AG09319 (cell line): ENCODE measurements at places on chromosomes 13 and 19.

GRCh38 chr13:107124129-107124718 lies 556.3 kb upstream of the ARGLU1 start:
- no peak for DNase-seq

- DNase-seq, result no peak
Observed at GRCh38 chr13:31503626-31504025, 235.7 kb upstream of the RXFP2 start.

- DNase-seq, result no peak
Observed at GRCh38 chr13:78499802-78500201, 103.5 kb downstream of the POU4F1 start.

DNA sequence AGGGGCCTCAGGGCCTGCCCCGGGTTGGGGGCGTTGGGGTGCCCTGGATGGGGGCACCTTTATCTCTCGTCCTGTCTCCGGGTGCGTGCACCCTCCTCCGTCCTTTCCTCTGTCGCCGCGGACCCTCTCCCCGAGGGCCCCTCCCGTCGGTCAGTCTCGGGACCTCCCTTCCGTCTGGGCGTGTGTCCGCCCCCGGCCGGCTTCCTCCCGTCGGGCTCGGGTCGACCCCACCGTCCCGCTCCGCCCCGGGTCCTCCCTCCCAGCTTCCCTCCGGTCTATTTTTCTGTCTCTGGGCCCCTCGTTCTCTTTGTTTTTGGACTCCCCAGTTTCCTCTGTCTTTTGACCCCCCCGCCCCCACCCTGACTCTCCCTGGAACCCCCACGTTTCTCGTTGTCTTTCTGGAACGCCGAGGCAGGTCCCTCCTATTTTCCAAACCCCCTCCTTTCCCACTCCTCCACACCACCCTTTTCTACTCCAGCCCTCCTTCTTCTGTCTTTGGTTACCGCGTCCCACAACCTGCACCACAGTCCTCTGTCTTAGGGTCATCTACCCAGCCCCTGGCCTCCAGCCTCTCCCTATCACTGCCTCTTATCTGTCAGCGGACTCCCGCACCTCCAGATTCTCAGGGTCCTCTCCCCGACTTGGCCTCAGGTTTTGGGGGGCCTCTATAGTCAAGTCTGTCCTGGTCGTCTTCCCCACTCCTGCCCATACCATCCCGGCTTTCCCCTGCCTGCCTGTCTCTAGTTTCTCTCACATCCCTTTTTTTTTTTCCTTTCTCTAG lies 757 bp downstream of the EGLN2 start:
- no peak for DNase-seq

- no peak for DNase-seq
Observed at GRCh38 chr19:3570606-3571011, 2.1 kb upstream of the HMG20B start.

DNA sequence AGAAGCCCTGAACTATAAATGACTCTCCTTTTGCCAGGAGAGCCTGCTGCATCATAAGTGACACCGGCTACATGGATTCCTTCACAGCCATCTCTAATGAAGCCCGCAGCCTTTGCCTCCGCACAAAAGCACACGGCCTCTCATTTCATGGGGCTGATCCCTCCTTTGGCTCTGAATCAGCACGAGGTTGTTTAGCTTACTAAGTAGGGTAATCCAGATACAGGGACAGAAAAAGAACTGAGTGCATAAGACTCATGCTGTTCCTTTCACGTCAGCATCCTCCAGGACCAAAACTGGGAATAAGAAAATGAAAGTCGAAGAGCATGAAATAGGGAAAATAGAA lies 136.3 kb downstream of the DCT start:
- no peak for DNase-seq

GRCh38 chr13:91050970-91051369 lies 296.5 kb upstream of the MIR17HG start:
- no peak for DNase-seq

GRCh38 chr19:9645472-9645871 lies 24.4 kb upstream of the ZNF561 start:
- no peak for DNase-seq

DNA sequence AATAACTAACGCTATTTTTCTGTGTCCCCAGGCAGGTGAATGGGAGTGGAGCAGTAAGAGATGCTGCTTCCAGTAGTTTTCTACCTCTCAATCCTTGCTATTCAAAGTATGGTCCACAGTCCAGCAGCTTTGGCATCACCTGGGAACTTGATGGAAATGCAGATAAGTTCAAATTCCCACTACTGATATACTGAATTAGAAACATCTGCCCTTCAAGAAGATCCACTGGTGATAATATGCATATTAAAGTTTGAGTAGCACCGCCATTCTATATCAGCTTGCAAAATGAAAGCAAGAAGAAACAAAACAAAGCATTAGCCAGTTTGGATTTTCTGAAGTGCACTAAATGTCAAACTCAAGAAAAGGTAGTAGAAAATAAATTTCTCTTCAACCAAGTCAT lies 906.2 kb upstream of the PCDH20 start:
- no peak for DNase-seq

- DNase-seq, result no peak
Observed at GRCh38 chr19:7101498-7102253, 32.2 kb downstream of the ZNF557 start.

GRCh38 chr13:48748681-48749080 lies 95.0 kb downstream of the CYSLTR2 start:
- DNase-seq, result no peak

GRCh38 chr13:91661692-91662490 lies 263.5 kb downstream of the GPC5 start:
- DNase-seq, result no peak

GRCh38 chr13:34224877-34225276 lies 406.9 kb downstream of the RFC3 start:
- DNase-seq, result no peak

DNA sequence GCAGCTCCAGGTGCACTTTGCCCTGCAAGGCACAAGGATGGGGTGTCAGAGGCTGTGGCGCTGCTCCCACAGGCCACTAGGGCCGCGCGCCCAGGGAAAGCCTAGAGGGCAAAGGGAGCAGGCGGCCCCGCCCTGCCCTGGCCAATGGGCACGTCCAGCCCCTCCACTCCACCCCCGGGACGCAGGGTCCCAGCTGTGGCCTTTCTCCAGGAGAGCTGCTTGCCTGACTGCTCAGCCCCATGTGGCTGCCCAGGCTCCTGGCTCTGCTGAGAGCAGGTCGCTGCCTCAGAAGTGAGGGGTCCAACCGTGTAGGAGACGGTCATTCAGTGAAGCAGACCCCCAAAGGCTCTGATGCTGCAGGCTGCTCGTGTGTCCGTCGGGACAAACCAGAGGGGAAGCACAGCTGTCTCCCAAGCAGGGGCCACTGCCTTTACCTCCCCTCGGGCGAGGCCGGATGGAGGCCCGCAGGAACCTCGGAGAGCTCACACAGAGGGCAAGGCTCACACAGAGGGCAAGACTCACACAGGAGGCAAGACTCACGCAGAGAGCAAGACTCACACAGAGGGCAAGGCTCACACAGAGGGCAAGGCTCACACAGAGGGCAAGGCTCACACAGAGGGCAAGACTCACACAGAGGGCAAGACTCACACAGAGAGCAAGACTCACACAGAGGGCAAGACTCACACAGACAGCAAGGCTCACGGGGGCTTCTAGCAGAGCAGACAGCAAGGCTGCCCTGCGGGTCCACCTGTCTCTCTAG lies 56.2 kb upstream of the C13orf46 start:
- DNase-seq, result no peak

GRCh38 chr13:81602241-81602640 lies 1261.3 kb upstream of the SPRY2 start:
- no peak for DNase-seq

- DNase-seq, result no peak
Observed at GRCh38 chr19:18161636-18162002, 8.7 kb downstream of the PIK3R2 start.

DNA sequence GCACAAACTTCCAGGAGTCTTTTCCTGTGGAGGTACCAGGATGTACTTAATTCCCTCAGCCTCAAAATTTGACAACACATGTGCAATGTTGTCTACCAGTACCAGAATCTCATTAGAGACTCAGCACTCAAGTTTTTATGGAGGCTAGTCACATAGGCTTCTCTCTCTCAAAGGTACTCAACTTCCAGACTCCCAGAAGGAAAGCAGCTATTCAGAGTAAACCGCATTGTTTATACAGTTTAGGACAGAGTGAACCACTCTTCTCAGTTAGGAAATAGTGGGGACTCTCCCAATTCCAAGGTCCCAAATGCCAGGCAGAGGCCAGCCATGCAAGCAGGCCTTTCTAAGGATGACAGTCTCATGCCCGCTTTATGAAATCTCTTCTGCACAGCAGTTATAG lies 8.5 kb upstream of the C1QTNF9B start:
- DNase-seq, result no peak

DNA sequence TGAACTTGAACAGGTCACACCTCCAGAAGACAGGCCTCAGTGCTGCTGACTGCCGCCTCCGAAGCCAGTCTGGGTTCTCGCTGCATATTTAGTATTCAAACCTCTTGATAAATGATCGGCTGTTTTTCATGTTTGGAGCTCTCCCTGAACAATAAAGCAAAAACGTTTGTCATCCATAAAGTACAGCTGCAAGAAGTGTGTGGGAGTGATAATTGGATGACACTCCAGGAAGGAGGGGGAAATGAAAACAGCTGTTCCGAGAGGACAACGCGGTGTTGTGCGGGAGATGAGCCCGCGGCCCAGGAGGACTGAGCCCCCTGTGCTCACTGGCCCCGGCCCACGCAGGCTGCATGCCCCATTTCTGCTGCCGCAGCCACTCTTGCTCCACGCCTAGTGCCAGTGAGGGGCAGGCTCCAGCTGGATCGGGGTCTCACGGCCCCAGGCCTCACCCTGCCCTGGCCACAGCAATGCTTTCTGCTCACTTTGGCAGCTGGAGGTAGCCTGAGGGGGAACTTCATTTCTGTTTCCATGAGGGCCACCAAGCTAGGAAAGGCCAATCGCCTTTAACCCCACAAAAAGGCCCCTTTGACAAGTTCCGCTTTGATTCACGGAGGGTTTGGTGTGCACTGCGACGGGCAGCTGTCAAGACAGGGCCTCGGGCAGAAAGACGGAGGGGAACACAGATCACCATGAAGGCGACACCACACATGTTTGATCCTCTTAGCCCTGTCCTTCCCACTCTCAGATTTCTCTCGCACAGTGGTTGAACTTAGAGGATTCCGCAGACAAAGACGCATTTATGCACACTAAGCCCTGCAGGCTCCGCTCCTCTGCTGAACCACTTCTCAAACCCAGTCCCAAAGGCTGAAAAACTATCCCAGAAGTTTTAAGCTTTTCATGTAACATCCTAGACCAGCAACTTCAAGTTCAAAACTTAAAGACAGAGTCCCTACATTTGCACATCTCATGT lies 537.6 kb downstream of the EFNB2 start:
- DNase-seq, result no peak
